Hepatocyte (in vitro differentiated cells): ENCODE measurements at places on chromosomes 3 and 15.

DNA sequence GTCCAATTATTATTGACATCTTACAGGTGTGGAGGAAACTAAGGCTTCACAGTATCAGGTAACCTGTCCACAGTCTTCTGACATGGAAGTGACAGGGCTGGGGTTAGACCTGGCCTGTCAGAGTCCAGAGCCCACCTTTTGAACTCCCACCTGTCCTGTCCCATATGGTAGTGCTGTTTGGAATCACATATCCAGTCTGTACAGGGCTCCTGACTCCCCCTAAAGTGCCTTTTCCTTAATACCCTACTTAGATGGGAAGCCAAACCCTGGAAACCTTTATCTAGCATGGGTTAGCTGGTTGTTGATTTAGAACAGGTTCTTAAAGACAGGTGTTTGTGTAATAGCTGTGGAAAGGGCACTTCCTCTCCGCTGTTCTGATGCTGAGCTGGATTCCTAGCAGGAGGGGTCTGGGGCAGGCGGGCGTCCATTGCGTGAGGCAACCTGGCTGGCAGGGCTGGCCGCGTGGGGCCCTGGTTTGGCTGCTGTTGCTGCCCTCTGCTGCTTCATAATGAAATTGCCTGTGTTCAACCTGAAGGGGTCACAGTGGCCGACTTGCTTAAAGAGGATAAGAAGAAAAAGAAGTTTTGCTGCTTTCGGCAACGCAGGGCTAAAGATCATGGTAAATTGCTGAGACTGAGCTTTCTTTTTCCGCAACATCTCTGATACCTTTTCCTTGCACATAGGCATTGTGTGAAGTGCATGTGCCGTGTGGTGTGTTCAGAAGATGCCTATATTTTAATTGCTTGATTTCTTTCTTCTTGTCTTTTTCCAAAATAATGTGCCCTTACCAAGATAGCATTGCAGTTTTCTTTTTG, 136.2 kb downstream of the CHDH start:
- peak; percentile 90 for DNase-seq

- DNase-seq = peak; percentile 58
Observed at GRCh38 chr3:37945807-37946530, 44.6 kb upstream of the VILL start.

GRCh38 chr15:88913017-88913849, at the start of gene MFGE8:
MFGE8 (minus strand) TSS chr15:88913379; CDS start chr15:88913319, 60 bp downstream.
- DNase-seq = peak; percentile 90

DNA sequence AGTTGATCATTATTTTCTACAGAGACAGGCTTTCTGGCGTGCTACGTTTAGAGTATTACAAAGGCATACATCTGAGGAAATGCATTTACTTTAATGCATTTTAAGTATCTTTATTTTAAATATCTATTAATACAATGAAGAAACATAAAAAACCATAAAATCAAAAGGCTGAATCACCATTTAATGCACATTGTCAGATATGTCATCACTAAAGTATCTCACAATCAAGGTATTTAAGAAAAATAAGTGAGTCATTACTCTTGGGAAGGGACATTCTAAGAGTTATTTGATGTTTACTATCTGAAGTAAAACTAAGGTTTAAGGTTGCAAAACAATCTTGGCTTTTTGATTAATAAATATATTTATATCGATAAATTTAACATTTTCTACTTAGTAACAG, 102.2 kb downstream of the CTNNB1 start:
- DNase-seq = no peak

DNA sequence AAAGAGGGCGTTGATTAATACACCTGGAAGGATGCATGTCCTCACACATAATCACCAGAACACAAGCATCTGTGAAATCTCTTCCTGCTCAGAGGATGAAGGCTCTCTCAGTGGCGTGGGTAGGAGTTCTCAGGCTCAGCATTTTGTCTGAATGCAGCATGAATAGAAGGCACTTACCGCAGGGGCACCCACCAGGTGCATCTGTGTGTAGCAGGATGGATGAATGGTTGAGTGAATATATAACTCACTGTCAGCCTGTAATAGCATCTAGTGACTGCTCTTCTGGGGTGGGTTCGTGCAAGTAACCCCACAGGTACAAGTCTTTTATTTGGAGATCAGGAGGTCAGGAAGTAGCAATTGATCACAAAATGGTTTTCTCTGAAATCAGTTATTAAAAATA, 143.0 kb downstream of the SQOR start:
- DNase-seq = no peak

- DNase-seq = no peak
Observed at GRCh38 chr3:49265661-49266386, 11.2 kb downstream of the C3orf62 start.
